Glomerular endothelial cell (primary cell): ENCODE measurements at places on chromosomes 11 and 22. TPM values are rescaled to one million over a fixed set of nuclear protein-coding genes. Genes with fewer than 3 reads are reported as not detected.
A peak's percentile ranks its signal among the peaks of the same experiment; 100 is the strongest.

- peak; percentile 48 for DNase-seq
Measured at GRCh38 chr11:123301013-123301591, 106.1 kb upstream of the CLMP start.

GRCh38 chr11:19800714-19801519, 88.3 kb downstream of the NAV2 start:
- DNase-seq: no peak

DNA sequence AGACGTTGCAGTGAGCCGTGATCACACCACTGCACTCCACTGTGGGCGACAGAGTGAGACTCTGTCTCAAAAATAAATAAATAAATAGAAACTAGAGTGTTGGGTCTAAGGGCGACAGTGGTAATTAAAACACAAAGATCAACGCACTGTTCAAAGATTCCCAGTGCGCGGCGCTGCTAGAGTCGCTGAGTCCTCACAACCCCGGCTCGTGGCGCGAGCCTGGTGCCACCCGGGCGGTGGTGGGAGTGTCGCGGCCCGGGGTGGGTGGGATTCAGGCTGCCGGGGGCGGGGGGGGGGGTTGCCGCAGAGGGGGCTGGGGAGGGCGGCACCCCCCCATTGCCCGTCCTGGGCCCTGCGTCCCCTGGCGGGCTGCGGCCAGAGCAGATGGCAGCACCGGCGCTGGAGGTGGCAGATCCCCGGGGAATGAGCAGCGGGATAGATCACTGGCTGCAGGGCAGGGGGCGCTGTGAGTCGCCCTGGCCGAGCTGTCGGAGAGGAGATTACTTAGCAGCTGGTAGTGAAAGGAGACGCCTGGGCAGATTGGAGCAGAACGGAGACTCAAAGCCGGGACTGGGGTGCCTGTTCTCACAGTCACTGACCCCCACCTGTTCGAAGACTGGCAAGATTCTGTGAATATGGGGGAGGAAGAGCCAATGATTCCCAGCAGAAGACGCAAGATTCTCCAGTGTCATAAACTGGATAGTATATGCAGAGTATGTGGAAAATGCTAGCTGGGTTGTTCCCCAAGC, 30.2 kb upstream of the APOBEC3A start:
- no peak for DNase-seq

GRCh38 chr11:59158206-59159068, 13.5 kb upstream of the DTX4 start:
- no peak for DNase-seq

The C11orf86 gene
- not detected in 2 replicates for total RNA-seq
